ENCODE measurements at places on chromosomes 1 and 21.
A peak's percentile ranks its signal among the peaks of the same experiment; 100 is the strongest.

DNA sequence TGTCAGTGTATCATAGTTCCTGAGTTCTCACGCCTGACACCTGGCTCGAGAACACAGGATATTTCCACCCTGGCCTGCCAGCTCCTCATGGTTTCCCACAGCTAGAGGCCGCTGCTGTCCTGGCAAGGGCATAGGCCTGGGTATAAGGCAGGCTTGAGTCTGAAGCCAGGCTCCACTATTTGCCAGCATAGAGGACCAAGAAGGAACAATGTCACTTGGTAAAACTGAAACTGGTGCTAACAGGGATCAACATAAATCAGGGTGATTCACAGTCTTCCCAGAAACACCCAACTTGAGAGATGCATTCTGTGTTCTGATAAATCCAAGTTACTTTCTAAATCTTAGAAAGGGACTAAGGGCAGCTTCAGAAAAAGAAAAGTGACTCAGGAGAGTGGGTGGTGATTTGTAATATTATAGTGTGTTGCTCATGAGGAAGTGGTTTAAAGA lies 6.9 kb upstream of the S100A2 start:
- peaks cover 24% of the 10 kb centered on the region for H3K4me1 ChIP-seq
- H3K27ac ChIP-seq = peak overlapping the region; percentile 25
- peak; percentile 52 for DNase-seq
- no peaks in the 10 kb centered on the region for H3K36me3 ChIP-seq
- no peaks in the 10 kb centered on the region for H3K27me3 ChIP-seq

DNA sequence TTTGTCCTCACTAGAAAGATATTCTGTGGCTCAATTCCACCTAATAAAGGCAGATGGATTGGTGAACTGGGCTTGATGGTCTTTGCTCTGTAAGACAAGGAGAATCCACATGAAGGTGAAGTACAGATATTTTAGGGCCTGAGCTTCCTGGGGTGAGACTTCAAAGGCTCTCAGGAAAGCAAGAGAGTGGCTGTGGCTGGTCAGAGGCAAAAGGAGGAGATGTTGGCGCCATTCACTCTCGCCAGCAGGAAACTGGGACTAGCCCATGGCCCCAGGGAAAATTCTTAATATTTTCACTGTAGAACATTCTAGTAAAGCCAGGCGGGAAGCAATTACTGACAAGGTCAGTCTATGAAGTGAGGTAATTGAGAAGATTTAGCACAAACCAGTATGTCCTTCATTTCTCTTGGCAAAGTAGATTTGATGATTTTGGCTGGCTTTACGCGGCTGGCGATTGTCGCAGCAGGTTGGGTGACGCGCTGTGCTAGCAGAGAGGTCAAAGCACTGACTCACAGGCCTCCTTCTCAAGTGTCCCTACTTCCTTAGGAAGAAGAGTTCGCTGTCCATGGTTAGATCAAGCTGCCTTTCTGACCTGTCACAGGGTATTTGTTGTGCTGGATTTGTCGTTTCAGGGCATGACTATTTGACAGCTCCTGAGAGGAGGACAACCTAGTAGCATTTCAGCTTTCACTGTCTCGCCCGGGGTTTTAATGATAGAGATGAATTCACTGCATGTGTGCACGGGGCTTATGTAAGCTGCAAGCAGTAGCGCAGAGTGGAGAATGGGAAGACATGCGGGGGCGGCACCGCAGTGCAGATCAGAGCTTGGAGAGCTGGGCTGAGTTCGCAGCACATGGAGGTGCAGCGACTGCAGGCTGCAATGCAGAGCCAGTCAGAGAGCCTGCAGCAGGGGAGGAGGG lies 32.7 kb downstream of the XCL1 start:
- no peaks in the 10 kb centered on the region for H3K27me3 ChIP-seq
- H3K36me3 ChIP-seq = no peaks in the 10 kb centered on the region
- H3K4me3 ChIP-seq = peak overlapping the region; percentile 4

DNA sequence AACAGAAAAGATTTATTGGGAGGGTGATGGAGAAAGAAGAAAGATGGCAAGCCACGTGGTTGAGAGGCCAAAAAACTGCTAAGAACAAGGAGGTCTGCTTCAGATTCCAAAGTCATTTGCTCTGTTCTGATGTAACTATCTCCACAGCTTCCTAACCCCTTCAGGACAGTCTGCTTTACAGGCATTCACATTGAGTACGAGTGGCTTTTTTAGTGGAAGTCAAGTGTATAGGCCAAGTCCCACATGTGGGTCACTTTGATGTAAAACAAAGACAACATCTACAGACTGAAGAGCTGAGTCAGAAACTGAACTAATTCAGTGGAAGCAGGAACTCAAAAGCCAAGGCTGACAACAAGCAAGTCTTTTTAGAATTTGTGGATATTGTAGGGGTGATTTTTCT lies 128.7 kb upstream of the F3 start:
- no peaks in the 10 kb centered on the region for H3K36me3 ChIP-seq
- no peak overlapping the region for H3K4me3 ChIP-seq
- no peaks in the 10 kb centered on the region for H3K4me1 ChIP-seq
- H3K27ac ChIP-seq = no peak overlapping the region
- H3K27me3 ChIP-seq = no peaks in the 10 kb centered on the region
- no peak for DNase-seq

DNA sequence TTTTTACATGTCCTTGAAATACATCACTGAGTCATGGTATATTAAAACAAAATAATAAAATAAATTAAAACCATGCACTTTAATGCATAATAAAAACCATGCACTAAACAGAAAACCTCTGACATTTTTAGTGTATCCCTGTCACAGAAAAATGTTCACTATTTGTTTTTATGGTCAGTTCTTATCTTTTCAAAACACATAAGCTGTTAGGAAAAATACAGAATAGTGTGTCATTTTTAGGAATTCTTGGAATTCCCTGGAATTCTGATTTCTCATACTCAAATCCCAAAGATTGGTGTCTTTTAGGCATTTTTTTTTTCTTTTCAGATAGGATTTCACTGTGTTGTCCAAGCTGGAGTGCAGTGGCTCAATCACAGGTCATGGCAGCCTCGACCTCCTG lies 25.1 kb upstream of the TINAGL1 start:
- no peak for DNase-seq
- peaks cover 2% of the 10 kb centered on the region for H3K27me3 ChIP-seq
- no peak overlapping the region for H3K4me3 ChIP-seq
- no peaks in the 10 kb centered on the region for H3K36me3 ChIP-seq

DNA sequence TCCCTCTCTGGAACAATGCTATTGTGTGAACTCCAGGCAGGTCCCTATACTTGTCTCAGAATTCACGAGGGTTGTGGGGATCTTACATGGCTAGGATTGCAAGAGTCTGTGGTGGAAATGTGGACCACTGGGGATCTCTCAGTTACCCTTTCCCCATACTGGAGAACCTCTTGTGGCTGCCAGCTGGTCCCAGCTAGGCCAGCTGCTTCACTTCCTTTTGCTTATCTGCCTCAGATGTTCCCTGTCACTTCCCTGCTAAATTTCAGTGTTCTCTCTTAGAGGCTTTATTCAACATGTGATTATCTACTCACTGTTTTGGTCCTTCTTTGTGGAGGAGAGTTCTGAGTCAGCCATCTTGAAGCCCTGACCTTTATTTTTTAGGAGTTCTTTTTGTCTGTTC lies 75.9 kb upstream of the SAMD13 start:
- peaks cover 15% of the 10 kb centered on the region for H3K36me3 ChIP-seq
- H3K27me3 ChIP-seq = no peaks in the 10 kb centered on the region
- no peaks in the 10 kb centered on the region for H3K4me1 ChIP-seq
- no peak for DNase-seq

- peaks cover 3% of the 10 kb centered on the region for H3K36me3 ChIP-seq
- H3K4me1 ChIP-seq = peaks cover 5% of the 10 kb centered on the region
- H3K27ac ChIP-seq = no peak overlapping the region
- H3K4me3 ChIP-seq = no peak overlapping the region
- no peak for DNase-seq
Measured at GRCh38 chr1:61389926-61390845, 307.8 kb downstream of the NFIA start.

GRCh38 chr1:112549590-112549989 lies 40.8 kb downstream of the WNT2B start:
- H3K27me3 ChIP-seq = no peaks in the 10 kb centered on the region
- H3K4me3 ChIP-seq = no peak overlapping the region
- H3K36me3 ChIP-seq = peaks cover 5% of the 10 kb centered on the region
- H3K27ac ChIP-seq = no peak overlapping the region
- H3K4me1 ChIP-seq = no peaks in the 10 kb centered on the region

DNA sequence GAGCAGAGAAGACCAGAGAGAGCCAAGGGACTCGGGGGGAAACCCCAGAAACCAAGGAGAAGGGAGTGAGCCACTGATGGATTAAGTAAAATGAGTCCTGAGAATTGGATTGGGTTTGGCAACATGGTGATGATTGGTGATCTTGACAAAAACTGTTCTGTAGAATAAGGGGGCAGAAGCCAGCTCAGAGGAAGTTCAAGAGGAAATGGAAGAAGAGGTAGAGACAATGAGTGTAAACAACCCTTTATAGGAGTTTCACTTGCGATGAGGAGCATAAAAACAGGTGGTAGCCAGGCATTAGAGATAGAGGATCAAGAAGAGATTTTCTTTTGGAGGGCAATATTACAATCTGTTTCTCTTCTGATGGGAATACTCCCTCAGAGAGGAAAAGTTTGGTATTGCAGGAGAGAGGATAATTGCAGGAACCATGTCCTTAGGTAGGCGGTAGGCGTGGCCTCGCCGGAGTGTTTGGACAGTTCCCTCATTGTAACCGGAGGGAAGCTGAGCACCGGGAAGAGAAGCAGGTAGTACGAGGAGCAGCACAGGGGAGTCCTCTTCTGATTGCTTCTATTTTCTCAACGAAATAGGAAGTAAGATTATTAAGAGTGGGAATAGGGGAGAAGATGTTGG lies 68.4 kb upstream of the TENT5C start:
- no peaks in the 10 kb centered on the region for H3K36me3 ChIP-seq
- no peak overlapping the region for H3K4me3 ChIP-seq
- H3K27me3 ChIP-seq = no peaks in the 10 kb centered on the region
- no peaks in the 10 kb centered on the region for H3K4me1 ChIP-seq

DNA sequence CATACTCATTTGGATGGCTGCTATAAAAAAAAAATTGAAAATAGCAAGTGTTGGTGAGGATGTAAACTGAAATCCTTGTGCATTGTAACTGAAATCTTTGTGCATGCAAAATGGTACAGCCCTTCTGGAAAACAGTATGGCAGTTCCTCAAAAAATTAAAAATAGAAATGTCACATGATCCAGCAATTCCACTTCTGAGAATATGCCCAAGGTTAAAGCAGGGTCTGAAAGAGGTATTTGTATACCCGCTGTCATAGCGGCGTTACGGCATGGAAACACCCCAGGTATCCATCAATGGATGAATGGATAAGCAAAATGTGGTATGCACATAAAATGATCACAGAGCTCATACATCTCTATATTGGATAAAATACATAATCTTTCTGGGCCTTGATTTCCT lies 116.7 kb downstream of the RUSC1 start:
- no peak overlapping the region for H3K27ac ChIP-seq
- H3K27me3 ChIP-seq = no peaks in the 10 kb centered on the region
- peaks cover 20% of the 10 kb centered on the region for H3K36me3 ChIP-seq
- no peak for DNase-seq
- H3K4me1 ChIP-seq = no peaks in the 10 kb centered on the region
- no peak overlapping the region for H3K4me3 ChIP-seq

- no peaks in the 10 kb centered on the region for H3K27me3 ChIP-seq
- H3K27ac ChIP-seq = no peak overlapping the region
- no peak for DNase-seq
- peaks cover 9% of the 10 kb centered on the region for H3K4me1 ChIP-seq
- H3K4me3 ChIP-seq = peak overlapping the region; percentile 3
Measured at GRCh38 chr1:92833840-92834239, 2.0 kb downstream of the RPL5 start.

GRCh38 chr1:201363467-201363866 lies 14.0 kb downstream of the TNNT2 start:
- DNase-seq = no peak
- H3K27ac ChIP-seq = no peak overlapping the region
